ENCODE measurements at places on chromosomes 16 and 17.

DNA sequence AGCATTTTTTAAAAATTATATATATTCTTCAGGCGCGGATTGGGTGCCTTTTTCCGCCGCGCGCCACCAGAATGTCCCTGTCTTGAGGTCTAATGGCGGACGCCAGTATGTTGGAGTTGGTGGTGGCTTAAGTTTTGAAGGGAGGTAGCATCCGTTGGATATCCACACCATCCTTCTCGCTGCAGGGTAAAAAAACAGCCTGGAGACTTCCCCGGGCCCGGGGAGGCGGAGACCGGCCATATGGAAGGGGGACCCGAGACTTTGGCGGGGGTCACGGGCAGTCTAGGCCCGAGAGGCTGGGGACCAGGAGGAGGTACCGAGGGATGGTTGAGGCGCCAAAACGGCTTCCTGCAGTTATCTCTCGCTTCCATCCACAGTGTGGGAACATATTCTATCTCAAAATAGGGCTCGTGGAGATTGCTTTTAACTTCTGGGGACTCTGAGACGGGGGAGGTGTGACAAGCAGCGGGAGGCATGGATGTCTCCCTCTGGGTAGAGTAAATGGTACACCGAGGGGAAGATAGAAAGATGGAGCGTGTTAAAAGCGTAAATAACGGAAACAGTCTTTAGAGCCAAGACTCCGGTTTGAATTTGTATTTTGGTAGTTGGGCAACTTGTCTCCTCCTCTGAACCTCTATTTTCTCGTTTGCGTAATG lies at the start of gene SF3B3:
TSS of gene SF3B3 (plus strand) at position 74 of the 656 bp plus-strand sequence. CDS start 2,841 bp downstream, outside the sequence.
- peak; percentile 71 for DNase-seq

DNA sequence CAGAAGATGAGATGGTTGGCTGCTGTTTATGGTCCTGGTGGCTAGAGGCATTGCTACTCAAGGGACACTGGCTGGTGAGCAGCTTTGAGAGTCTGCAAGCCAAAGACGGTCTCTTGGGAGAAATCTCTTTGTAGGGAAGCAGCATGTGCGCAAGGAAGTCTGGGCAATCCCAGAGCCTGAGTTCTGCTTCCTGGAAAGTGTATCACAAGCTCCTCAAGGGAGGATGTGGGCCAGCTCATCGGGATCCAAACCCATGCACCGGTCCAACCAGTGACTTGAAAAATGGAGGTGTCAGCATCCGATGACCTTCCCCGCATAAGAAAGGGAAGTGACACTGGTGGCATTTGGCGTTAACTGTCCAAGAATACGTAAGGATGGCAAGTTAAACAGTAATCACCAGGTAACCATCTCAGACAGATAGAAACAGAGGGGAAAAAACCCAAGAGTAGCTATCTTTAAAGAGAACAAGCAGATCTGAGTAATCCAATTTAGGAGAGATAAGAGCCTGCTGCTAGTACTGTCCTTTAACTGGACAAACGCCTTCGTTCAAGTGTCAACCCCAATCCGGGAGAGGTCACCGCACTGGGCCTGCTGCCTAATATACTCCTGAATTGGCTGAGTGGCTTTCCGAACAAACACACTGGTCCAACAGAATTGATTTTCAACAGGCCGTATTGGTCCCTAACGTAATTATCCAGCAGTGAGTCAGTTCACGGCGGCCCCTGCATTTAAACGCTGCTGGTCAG lies 303.0 kb upstream of the ZFHX3 start:
- DNase-seq, result no peak

DNA sequence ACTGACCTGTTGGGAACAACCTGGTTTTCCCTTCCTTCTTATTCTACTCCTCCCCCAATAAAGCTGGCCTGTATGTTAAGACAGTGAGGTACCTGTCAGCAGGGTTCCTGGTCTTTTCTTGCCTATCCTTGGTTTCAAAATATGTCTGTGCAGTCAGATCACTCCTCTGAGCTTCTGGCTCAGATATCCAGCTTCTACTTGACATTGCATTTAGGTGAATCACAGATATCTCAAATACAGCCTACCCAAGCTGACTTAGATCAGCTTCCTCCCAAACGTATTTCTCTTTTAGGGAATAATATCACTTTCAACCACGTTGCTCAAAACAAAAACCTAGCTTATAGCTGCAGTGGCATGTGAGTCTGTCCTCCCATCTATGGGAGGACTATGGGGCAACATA lies 48.7 kb downstream of the TEX14 start:
- no peak for DNase-seq

DNA sequence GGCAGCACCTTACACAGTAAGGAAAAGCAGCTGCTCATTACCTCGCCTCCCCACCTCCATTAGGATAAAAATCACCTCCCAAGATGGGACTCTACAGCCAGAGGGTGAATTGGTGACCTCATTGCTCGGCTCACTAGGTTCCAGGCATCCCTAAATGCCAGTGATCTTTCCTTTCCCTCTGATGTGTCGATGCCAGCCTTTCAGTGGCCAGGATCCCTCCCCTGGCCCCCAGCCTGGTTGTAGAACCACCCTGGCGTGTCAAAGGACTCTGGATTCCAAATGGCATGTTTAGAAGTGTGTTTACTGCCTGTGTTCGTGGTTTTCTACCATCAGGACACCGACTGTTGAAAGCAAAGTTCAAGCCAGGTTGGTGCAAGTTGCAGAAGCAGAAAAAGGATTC lies 72.1 kb upstream of the LYRM9 start:
- DNase-seq, result no peak

GRCh38 chr17:39618956-39619785 lies 7.6 kb upstream of the PPP1R1B start:
- DNase-seq, result no peak

GRCh38 chr16:49620869-49621240 lies 235.1 kb downstream of the ZNF423 start:
- DNase-seq, result no peak

- no peak for DNase-seq
Observed at GRCh38 chr16:59252317-59252716, 518.2 kb upstream of the GOT2 start.

- DNase-seq, result no peak
Observed at GRCh38 chr16:61820398-61820797, 215.8 kb downstream of the CDH8 start.

DNA sequence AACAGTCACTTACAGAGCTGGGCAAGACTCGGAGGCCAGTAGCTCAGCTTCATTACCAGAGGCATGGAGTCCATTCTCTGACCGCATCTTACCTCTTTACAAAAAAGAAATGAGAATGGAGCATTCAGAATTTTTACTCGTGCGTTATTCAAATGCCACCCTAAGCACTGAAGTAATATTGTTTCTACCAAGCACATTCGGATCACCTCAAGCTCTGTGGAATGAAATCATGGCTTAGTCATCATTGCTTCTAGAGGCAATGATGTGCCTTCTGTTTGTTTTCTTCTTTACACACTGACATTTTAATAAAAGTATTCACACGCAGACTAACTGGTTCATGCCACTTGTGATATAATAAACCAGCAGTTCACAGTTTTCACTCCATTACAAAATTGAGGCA lies 206.8 kb downstream of the PHKB start:
- DNase-seq, result no peak

GRCh38 chr16:67661101-67661761 lies 471 bp downstream of the PARD6A start:
- no peak for DNase-seq

DNA sequence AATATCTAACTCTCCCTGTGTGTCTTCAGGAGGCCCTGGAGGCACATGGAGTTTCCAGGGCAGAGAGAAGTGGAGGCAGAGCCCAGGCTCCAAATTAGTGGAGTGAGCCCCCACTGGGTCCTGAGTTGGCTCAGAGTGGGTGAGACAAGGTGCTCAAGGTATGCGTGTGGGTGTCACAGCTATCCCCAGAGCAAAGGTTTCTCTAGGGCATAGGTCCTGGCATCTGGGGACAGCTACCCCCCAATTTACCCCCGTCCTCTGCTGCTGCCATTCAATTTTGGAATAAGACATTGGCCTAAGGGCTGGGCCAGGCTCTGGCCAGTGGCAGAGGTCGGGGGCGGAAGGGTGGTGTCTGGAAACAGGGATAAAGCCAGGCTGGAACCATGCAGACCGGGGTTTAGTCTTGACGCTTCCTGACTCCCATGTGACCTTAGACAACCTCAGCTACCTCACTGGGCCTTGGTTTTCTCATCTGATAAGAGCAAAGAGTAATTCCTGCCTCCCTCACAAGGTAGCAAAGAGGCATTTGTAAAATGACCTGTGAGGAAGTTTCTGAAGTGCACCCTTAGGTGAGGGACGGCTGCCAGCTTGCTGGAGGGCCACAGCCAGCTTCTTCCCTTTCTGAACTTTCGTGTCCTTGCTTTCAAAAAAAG lies 78.2 kb upstream of the TMEM97 start:
- DNase-seq, result no peak

- no peak for DNase-seq
Observed at GRCh38 chr17:30414486-30414885, 35.8 kb downstream of the CPD start.

Measured in T-cell (primary cell).